RPMI7951 (cell line): ENCODE measurements at places on chromosomes 5 and 9. TPM values are rescaled to one million over a fixed set of nuclear protein-coding genes. Genes with fewer than 3 reads are reported as not detected.

DNA sequence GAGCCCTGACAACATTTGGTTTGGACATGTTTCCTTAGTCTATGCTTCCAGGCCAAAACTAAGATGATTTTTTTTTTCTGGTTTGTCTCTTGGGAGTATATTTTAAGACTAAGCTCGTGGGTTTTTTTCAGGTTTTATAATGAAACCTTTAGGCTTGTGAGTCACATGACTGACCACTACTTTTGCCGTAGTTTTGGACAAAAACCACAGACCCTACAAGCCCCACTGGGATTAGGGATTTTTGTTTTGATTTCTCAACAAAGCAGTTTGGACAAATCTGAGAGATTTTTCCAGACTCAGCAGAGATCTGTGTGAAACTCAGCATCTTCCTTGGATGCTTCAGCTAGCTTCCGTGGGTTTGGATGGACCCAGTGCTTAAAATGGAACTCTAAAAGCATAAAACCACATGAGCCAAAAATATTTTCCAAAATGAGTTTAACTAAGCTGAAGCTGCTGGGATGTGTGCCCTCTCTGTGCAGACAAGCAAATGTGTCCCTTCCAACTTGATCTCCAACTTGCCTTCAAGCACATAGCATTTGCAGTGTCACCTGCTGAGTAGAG, 70.3 kb upstream of the SMIM15 start:
- DNase-seq, result peak; percentile 6

DNA sequence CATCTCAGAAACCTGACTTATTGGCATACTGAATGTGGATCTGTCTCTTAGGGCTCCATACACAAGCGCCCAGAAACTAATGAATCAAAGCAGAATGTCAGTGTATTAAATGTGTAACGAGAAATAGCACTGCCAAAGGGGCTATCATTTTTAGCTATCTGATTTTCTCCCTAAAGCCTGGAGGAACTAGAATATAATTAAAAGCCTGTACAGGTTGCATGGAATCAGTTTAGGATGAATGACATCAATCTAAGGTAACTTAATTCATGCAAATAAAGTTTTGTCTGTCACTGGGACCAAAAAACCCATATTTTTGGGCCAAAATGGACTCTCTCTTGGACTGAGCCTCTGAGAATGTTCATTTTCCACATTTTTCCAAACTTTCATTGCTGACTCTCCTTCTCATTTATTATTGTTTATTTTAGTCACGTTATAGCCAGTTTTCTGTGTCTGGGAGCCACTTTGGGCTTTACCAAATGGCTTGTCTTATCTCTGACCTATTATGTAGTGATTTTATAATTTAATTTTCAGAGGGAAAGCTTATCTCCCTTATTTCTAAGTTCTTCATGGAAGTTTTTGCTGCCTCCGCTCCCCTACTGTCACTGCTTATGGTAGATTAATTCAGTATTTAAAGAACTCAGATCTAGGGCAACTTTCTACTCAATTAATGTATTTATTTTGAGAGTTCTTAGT, 47.0 kb downstream of the PRR16 start:
- DNase-seq, result no peak

DNA sequence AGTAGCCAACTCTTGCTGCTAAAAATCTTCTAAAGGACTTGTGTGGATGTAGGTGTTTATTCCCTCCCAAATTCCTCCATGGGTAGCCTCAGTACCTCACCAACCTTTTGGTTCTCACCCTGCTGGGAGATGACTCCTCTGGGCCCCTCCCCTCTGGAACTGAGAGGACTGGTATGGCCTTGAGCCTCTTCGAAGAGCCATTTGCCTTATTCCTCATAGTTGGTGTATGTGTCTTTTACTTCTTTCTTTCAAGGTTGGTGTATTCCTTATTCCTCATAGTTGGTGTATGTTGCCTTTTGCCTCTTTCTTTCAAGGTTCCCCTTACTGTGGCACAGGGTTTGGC, 48.3 kb downstream of the GNAQ start:
- DNase-seq, result no peak

Gene CATSPER3
- not detected in 2 replicates for total RNA-seq
